ENCODE measurements at places on chromosomes 16 and 17.

DNA sequence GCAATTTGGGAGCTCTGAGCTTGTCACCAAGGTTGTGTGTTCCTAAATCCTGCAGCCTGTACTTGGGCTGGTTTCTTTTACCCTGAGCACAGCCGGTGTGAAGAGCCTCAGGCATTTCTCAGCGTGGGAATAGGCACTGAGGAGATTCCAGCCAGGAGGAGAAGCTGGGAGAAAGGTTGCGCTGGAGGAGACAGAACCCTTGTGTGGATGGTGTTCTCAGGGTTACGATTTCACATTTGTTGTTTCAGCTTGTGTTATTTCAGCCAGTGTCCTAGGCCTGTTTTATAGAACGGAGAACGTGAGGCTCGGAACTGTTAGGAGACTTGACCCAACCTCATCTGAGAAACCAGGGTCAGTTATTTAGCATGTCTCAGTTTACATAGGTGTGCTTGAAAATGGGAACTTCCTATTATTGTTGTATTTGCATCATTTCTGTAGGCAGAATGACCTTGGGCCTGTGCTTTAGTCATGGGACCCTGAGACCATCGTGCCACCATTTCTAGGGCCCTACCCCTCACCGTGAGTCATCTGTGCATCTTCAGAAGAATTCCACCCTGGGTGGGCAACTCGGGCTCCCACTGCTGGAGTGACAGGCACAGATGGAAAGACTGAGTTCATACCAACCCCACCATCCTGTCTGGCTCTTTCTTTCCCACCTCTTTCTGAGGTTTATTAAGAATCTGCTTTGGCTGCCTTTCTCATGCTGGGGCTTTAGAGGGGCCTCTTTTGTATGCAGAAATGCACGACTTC is 134.9 kb downstream of the MSI2 start:
- no peak for DNase-seq

GRCh38 chr17:39872751-39873150 is 4.7 kb downstream of the ZPBP2 start:
- DNase-seq, result no peak

DNA sequence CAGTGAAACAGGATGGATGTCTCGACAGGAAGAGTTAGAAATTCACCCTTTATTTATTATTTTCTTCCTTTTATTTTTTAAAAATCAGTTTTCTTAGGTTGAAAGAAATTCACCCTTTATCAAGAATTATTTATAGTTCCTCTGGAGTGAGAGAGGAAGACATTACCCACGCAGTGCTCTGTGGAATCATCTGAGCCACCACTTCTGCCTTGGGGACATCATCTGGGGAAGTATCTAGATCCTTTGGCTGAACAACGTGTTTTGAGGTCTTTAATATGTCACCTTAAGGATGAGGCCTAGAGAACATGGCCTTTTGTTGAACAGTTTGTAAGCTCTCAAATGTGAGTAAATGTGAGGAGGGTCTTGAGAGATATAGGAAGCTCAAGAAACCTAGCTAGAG is 183.3 kb downstream of the UTP18 start:
- no peak for DNase-seq

- DNase-seq, result peak; percentile 89
Measured at GRCh38 chr17:50161023-50161910, 4.5 kb upstream of the SGCA start.

DNA sequence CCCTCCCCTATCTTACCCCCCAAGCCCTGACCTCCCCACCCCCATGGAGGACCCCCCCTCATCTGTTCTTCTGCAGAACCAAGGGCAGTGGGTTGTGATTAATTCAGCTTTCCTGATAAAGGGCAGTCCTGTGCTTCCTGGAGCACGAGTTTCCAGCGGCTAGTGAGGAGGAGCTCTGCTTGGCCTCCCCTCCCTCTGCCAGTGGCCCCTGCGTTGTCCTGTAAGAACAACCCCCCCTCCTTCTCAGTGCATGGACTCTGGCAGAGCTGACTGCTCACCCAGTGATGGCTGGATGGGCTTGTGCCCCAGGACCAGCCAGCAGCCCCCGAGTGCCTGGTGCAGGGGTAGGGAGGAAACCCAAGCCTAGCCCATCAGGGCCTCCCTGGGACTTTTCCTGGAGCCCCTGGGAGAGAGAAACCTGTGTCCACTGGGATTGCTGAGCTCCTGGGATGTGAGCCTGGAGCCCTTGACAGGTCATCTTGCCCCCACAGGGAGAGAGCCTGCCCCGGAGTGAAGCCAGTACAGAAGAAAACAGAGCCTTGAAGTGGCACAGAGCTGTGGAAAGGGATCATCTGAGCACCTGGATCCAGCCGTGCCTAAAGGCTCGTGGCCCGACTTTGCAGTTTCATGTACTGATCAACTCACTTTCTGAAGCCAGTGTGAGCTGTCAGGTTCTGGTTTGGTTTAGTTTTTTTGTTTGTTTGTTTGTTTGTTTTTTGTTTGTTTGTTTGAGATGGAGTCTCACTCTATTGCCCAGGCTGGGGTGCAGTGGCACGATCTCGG is 26.5 kb downstream of the MMP15 start:
- no peak for DNase-seq

DNA sequence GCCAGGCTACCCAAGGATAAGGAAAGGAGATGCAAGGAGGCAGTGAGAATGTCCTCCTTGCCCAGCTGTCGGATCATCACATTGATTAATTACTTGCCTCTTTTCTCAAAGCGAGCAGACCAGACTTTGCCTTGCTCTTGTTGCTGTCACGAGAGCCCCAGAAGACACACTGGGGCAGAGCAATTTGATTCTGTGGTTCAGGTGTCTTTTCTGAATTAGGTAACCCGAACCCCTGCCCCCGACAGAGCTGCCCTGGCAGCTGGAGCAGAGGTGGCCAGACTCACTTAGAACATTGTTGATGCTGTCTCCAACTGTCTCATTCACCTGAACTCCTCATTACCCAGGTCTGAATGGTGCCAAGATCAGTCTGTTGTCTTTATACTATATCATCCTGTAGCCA is 34.3 kb downstream of the VAT1L start:
- DNase-seq, result no peak

- DNase-seq, result no peak
Measured at GRCh38 chr17:62045517-62045916, 19.6 kb downstream of the MED13 start.

- no peak for DNase-seq
Measured at GRCh38 chr17:77959126-77959925, 823 bp downstream of the TNRC6C start.

- no peak for DNase-seq
Measured at GRCh38 chr17:40646791-40647623, 611 bp downstream of the SMARCE1 start.

GRCh38 chr17:40074871-40075200 is 12.1 kb downstream of the THRA start:
- DNase-seq, result no peak

Measured in NCI-H1436 treated with DMSO at 0.1 percent for 48 hours (cell line).